ENCODE measurements at places on chromosomes 12 and 14. TPM values are rescaled to one million over a fixed set of nuclear protein-coding genes. Genes with fewer than 3 reads are reported as not detected.

Gene BDKRB2
- total RNA-seq, result 0.29 TPM

Gene SLC17A8
- not detected for total RNA-seq

Gene IFNG-AS1
- not detected for total RNA-seq

Gene TEX52
- not detected for total RNA-seq

Gene PRKCH
- total RNA-seq, result 13.4 TPM

Gene CLEC9A
- total RNA-seq, result not detected

Gene IRAK3
- 0.97 TPM for total RNA-seq

Gene SRGAP1
- total RNA-seq, result 13.2 TPM

Gene CSRP2
- total RNA-seq, result 215 TPM

Gene HOXC11
- total RNA-seq, result not detected

Gene SPX
- 2.6 TPM for total RNA-seq

Gene NGB
- not detected for total RNA-seq

Gene RBP5
- not detected for total RNA-seq

Gene TMPRSS12
- not detected for total RNA-seq

Gene PTPRR
- total RNA-seq, result not detected

Gene LMNTD1
- total RNA-seq, result 0.75 TPM

Gene TIGAR
- 30.1 TPM for total RNA-seq

Gene CHGA
- not detected for total RNA-seq

Gene ACSS3
- total RNA-seq, result 1.9 TPM

Gene TAS2R20
- 0.82 TPM for total RNA-seq

Gene EFCAB11
- 11.3 TPM for total RNA-seq

Gene OAS3
- 0.55 TPM for total RNA-seq

Gene KRT1
- not detected for total RNA-seq

Gene PGF
- 2.3 TPM for total RNA-seq

Gene CDCA4
- 18.8 TPM for total RNA-seq

Gene SLC7A7
- 1.5 TPM for total RNA-seq

Gene STRN3
- total RNA-seq, result 39.5 TPM

Gene CMTM5
- total RNA-seq, result not detected

Gene KRT80
- total RNA-seq, result 10.7 TPM

Gene DNAH10
- total RNA-seq, result 0.95 TPM
